NCI-H345 (cell line): ENCODE measurements at places on chromosomes 1 and 21.

DNA sequence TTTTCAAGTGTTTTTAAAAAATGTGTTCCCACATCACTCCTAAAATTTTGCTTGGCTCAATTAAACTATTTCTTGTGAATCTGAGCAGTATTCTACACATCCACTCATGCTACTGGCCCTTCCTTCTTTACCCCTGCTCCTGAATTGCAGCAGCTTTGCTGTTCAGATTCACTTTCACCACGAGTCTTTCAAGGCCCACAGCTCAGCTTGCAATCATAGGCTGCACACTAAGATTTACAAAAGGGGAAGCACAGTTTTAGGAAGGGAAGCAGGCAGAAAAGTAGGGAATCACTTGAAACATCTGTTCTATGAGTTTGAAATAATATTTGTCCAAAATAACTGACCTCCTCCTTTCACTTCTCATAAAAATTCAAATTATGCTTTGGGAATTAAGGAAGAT, 70.9 kb upstream of the EDEM3 start:
- no peak for DNase-seq

GRCh38 chr1:109191891-109192290, 21.8 kb upstream of the SARS1 start:
- no peak for DNase-seq

DNA sequence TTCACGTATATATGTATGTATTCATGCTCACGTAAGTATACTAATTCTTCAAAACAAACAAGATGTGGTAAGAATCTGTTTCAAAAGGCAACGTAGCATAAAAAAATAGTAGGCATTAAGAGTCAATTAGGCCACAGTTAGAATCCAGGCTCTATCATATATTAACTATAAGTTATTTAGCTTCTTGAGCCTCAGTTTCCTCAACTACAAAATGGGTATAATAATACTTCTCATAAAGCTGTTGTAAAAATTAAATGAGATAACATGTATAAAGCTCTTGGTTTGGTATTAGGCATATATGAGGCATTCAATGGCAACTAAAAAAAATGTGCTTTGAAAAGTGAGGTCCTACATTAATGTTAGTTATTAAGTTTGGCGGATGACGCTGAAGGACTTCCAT, 9.2 kb downstream of the B3GALNT2 start:
- DNase-seq: no peak

DNA sequence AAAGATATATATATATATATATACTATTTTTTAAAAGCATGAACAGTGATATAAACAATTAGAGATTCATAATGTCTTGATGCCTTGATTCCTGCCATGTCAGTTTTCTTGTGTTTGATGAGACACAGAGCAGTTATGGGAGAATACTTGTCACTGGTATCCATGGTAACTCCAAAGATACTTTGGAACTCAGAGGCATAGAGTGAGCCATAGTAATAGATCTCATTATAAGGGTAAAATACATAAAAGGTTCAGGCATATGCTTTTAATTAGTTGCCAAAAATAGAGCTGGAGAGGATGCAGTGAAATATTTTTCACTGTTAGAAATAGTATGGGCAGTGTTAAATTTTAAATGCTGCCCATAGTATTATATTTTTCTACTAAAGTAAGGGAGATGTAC, 134.1 kb downstream of the SYT14 start:
- no peak for DNase-seq

DNA sequence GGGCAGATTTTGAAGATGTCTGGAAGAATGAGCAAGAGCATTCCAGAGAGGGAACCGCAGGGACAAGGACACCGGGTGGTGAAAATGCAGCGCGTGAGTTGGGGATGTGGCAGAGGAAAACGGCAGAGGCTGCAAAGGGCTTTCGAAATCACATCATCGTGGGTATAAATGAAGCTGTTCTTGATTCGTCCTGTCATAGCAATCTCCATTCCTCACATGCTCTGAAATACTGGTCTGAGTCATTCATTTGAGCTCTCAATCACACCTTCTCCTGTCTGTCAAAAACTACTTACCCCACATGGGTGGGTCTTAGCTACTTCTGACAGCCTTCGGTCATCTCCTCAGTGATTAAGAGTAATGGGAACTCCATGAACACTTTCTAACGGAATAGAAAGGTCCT, 81.5 kb downstream of the ERG start:
- no peak for DNase-seq

DNA sequence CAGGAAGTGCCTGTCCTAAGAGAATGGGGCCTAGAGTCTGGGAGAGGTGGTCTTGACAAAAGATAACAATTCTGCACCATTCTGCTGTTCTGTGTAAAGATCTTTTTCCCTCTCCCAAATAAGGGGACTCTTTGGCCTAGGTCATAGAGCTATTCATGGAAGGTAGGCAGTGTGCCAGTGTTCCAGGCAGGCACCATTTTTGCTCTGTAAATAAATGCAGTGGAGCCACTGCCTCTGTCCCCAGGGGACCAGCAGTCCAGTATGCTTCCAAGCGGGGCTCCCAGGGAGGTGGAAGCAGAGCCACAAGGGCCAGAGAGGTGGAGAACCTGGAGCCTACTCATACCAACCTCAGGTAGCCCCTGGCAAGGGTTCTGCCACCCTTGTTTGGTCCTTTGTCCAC, 25.9 kb downstream of the KCNA2 start:
- no peak for DNase-seq

DNA sequence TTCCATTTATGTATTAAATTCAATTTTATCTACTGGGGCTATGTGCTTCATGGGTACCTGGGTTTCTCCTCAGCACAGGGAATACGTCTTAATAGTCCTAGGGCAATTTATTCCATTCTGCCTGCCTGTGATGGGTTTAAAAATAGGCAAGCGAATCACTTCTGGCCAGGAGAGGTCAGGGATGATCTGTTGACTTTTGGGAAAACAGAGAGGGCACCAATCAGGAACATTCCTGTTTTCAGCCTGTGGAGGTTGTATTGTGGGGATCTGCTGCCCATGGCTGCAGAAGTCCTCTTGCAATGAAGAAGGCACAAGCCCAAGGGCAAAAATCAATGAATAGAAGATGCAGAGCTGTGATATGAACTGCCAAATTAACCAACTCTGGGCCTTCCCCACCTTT, 303.1 kb downstream of the CTH start:
- DNase-seq: no peak

DNA sequence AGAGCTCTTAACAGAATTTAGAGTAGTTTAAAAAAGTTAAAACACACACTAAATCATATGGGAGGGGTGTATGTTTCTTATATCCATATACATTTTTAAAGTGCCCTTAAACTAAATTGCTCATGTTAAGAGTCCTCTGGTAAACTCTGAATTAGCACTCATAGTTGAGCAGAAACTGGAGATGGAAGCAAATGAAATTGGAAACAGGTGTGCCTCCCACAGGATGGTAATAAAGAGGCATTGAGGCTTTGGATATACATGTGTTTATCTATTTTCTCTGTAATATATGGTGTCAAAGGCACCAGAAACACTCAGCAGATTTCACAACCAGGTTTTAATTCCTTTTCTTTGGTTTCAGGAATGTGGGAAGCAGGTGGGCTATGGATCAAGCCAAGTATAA, 188.6 kb downstream of the HS2ST1 start:
- peak; percentile 39 for DNase-seq

DNA sequence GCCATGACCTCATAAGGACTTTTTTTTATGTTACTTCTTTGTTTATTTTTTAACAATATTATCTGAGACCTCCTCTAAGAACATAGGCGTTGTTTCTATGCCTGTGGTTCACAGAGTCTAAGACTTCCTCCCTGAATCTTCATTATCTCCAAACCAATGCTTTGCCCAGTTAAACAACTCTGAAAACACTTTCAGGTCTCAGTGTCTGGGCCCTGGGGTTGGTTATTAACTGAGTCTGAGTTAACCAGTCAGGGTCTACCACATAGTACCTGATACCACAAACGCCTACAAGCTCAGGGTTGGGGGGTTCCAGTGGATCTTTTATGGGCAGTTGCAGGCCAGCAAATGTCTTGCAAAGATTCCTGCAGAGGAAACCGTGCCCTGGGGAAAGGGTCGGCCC, 138.2 kb downstream of the AJAP1 start:
- DNase-seq: no peak

- DNase-seq: no peak
Measured at GRCh38 chr1:168312718-168313604, 32.3 kb downstream of the TBX19 start.

DNA sequence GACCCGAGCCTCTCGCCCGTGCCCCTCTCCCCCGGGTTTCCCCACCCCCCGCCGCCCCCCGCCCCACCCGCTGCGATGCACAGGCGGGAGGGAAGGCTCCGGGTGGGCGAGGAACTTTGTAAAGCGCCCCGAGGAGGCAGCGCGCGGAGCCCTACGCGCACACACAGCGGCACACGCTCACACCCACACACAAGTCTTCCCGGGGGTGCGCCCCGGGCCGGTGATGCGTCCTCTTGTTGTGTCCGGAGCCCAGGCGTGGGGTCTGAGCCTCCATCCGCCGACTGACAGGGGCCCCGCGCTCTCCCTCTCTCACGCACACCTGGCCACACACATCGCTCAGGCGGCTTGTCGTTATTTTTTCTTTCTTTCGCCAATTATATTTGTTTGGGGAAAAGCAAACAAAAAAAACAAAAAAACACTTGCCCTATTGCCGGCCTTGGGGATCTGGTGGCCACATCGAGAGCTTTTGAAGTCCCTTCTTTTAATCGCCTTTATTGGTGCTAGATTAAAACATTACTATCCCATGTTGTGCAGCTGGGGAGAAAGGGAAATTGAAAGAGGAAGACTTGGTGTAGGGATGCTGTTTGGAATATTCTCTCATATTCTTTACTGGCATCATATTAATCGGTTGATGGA, 770 bp downstream of the NTNG1 start:
- DNase-seq: peak; percentile 64

- DNase-seq: no peak
Measured at GRCh38 chr1:42723511-42723910, 16.5 kb downstream of the CLDN19 start.

DNA sequence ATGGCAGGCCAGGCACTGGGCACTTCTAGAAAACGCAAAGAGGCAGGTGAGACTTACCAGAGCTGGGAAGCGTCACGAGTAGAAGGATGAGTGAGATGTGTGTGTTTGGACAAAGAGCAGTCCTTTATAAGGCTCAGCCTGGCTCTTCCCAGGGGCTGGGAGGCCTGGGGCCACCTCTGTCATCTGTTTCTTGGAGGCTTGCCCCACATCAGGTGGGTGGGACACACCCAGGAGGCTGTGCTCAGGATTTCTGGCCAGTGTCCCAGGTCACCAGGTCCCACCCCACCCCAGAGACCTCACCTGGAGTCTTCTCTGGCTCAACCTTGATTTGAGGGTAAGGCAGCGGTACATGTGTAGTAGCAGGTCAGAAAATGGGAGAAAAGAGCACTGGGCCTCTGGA, at the start of gene S100A7:
Gene S100A7, minus strand, starts transcription at position 101 of the 400 bp plus-strand sequence. CDS start 1,638 bp downstream, outside the sequence.
- no peak for DNase-seq

- no peak for DNase-seq
Measured at GRCh38 chr1:118963456-118964430, 24.4 kb downstream of the TBX15 start.

DNA sequence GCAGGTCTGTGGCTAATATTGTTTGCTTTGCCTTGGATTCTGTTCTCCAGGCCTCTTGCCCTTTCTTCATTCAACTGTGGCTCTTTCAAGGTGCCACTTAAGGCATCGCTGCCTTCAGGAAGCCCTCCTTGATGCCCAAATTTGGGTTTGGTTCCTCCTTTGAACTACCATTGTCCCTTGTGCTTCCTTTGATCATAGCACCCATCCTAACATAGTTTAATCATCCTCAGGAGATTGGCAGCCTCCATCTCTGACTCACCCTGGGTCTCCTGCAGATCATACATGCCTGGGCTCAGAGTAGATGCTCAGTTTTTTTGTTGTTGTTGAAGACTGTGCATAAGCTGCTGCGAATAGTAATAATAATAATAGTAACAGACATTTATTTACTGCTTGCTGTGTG, 54.4 kb upstream of the ACOT11 start:
- no peak for DNase-seq

DNA sequence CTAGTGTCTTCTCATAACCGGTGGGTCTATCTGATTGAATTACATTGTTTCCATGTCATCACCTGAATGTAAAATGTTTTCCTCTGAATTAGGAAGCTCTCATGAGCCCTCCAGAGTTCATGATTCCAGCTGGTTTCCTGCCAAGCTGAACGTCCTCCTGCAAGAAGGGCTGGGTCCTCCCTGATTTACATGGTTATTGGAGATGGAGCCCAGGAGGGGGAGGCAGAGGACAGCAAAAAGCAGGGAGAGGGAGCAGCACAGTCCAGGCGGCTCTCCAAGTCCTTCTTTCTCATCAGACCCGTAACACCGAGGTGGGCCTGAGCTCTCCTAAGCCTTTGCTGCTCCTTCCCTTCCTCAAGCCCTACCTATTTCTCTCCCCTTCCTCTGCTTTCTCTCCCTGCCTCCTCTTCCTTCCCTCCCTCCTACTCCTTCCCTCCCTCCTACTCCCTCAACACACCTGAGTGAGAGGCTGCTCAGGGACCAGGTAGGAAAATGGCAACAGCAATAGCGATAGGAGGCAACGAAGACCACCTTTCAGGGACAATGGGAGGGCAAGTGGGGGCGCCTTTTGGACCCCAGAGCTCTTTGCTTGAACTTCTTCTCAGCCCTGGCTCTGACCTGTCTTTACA, 265.9 kb downstream of the PRDM2 start:
- peak; percentile 84 for DNase-seq

- DNase-seq: no peak
Measured at GRCh38 chr1:14980621-14981218, 172.8 kb upstream of the TMEM51 start.

GRCh38 chr1:9691691-9692090, 40.2 kb downstream of the PIK3CD start:
- DNase-seq: no peak

DNA sequence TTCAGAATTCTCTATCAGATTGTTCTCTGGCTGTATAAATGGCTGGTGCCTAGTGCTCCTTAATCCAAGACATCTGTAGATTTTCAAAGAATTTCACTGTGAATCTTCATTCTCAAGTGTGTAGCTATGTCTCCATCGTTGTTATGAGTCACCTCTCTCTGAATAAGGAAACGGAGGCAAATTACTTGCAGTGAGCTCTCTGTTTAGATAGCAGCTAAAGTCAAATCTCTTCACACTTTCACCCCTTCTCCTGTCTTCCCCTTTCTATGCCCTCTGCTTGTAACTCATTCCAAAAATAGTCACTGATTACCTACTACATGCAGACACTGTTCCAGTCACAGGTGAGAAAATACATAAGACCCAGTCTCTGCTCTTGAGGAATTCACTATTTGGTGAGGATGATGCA, 39.7 kb downstream of the CHML start:
- DNase-seq: no peak

DNA sequence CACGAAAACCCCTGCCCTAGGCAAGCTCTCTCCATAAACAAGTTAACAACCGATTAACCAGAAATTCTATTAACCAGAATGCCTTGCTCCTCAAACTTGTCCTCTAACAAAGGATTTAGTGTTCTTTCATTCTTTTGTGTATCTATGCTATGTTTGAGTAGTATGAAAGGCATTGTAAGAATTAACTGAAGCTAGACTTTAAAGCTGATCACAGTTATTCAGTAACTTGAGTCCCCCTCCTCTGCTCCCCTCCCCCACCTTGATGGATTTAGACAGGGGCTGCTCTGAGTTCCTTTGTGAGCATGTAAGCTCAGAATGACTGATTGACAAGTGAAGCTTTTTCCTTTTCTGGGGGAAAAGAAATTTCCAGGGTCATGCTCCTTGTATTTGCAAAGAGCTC, 257.6 kb downstream of the TTLL7 start:
- DNase-seq: no peak

- DNase-seq: no peak
Measured at GRCh38 chr1:40224040-40224439, 23.7 kb upstream of the TMCO2 start.
